Muscle of leg (tissue), 16 donors: ENCODE measurements at places on chromosomes 6 and 20.

DNA sequence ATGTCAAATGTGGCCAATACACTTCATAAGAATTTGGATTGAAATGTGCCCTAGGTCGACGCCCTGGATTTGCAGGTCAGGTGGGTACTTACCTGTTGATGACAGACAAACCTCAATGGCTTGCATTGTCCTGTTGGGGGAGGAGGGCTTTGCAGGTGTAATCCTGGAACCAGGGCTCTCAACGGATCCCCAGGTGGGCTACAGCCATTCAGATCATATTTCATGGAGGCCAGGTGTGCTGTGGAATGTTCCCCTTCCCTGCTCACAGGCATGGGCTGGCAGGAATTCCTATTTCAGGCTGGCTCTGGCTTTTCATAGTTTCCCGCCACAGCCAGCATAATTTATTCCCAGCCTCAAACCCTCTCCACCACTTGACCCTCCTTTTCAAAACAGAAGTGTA is 254.7 kb downstream of the SMOC2 start:
- DNase-seq, result no peak

DNA sequence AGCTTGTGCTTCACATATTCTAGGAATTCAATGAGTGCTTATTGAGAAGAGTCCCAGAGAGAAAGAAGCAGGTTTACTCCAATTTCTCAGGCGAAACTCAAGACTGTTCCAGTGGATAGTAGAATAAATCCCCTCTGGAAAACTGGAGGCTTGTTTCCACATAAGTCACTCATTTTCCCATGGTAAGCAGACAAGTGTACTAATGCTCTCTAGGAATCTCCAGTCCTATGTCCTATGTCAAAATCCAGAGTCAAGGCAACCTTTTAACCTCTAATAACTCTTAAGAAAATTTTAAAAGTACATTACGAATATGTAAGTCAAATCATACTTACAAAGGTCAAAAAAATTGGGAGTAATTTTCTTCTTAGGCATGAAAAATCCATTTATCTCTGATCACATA is 35.2 kb downstream of the SMLR1 start:
- no peak for DNase-seq

GRCh38 chr6:136994782-136995181 is 50.0 kb downstream of the IL20RA start:
- no peak for DNase-seq

DNA sequence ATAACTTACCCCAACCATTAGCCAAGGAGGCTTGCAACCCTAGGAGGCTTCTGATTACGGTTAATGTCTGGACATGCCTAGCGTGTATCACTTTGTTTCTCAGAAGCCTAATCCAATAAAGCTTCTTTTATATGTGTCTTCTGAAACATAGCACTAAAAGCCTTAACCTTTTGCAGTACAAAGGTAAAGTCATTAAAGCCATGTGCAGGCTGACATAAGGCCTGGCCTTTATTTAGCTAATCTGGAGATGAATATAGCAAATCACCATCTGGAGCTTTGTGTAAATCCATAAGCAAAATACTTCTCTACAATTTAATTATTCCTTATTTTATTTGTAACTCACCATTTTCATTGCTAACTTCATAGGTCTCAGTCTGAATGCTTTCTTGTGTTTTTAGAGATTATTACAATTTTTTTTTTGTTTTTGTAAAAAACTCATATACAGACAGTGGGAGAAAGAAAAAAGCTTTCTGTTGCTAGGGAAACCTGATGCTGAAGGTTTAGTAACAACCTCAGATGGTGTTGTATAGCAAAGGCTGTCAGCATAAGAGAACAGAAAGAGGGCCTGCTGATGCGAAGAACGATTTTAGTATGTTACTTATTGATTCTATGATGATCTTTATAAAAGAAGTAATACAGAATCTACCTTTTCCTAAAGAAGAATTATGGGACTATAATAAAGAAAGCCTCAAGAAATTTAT is at the start of gene EYS:
EYS (minus strand) TSS at position 101 of the 701 bp plus-strand sequence. CDS start 211,816 bp downstream, outside the sequence.
- peak; percentile 2 for DNase-seq
